Activated CD4-positive, CD25-positive, alpha-beta regulatory T cell treated with anti-CD3 and anti-CD28 coated beads, Interleukin-2, amount 50 U/mL, for 72 hours (primary cell): ENCODE measurements at places on chromosomes 2 and 18.

GRCh38 chr2:201734111-201734510 lies 35.7 kb upstream of the MPP4 start:
- DNase-seq = no peak

- DNase-seq = no peak
Measured at GRCh38 chr2:72414137-72414760, 266.6 kb upstream of the CYP26B1 start.

DNA sequence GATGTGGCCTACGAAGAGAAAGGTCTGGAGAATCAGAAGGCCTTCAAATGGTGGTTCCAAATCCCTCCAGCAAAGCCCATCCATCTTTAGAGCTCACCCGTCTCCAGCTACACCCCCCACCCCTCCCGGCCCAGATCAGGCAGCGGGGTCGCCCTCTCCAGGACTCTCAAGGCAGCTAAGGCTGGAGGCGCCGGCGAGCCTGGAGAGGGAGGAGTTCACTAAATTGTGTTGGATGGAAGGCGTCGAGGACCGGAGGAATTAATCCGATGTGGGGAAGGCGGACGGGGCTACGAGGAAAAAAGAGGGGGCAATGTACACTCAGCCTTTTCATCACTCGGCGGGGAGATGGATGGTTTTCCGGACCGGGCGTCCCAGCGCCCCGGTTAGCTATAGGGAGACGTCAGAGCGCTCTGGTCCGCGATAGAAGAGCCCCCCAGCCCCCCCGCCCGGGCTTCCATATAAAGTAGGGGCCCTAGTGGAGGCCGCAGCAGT lies at the start of gene GRP:
GRP (plus strand) TSS at position 487 of the 492 bp plus-strand sequence. CDS start 108 bp downstream, outside the sequence.
- no peak for DNase-seq

DNA sequence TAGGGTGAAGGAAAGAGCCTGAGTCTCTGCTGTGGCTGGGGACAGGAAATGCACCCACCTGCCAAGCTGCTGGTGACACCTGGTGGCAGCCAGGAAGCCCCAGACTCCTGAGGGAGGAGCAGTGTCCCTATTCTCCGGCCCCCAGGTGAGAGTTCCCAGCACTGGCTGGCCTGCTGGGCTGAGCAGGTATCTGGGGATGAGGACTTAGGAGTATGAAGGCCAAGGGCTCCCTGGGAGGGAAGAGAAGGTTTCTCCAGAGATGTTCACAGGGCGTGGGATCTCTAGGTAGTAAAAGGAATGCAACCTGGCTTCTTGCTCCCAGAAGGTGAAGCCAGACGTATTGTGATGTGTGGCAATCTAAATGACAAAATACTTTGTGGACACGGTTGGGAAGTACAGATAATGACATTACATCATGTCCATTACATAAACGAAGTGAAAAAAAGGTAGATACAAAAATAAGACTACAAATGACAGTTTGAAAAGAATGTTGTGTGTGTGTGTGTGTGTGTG lies 75.8 kb upstream of the SLC1A4 start:
- DNase-seq = no peak

- DNase-seq = no peak
Measured at GRCh38 chr2:17915099-17915498, 36.6 kb downstream of the KCNS3 start.

- no peak for DNase-seq
Measured at GRCh38 chr18:58578835-58579560, 49.9 kb downstream of the ALPK2 start.

DNA sequence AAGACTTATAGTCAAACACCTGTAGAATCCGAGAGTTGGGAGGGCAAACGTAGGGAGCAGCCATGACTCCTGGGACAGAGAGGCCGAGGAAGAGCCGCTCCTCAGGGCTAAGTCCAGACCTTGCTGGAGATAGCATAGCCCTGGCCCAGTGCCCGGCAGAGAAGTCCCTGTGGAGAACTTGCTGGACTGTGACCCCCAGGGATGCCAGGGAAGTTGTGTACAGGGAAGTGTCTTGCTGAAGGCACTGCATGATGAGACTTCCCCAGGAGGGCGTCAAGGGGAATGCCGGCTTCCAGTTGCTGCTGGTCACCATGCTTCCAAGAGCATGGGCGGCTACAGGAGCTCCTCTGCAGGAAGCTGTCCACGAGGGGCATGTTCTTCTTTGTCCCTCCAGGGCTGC lies 8.6 kb upstream of the CNDP1 start:
- DNase-seq = no peak

DNA sequence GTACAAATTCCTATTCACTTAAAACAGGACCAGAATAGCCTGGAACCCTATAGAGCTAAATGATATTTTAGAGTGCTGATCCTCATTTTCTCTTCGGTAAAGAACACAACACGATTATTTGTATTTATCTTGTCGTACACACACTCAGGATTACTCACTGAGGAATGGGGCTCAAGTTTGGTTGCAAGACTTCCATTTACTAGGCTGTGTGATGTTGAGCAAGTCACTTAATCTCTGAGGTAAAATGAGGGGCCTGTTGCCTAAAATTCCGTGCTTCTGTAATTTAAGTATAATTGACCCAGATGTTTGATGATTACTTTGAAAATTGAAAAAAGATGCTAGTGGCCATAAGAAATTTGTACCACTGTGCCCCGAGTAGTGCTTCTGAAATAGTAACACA lies 42.6 kb upstream of the MAP4K3 start:
- no peak for DNase-seq

DNA sequence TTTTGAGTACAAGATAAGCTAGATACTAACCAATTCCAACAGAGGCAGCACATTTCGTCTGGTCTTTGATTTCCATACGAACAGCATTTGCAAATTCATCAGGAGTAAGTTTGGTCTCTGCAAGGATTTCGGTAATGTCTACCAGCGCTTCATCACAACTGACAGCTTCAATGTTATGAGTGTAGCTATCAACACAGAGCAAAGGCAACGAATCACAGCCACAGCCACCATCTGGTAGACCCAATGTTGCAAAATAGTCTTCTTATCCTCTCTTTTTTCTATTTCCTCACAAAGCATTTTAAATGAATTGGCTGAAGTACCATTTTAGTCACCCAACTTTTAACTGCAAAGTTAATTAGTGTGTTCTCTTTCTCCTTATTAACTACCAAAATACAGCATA lies 68.3 kb downstream of the REV1 start:
- no peak for DNase-seq

DNA sequence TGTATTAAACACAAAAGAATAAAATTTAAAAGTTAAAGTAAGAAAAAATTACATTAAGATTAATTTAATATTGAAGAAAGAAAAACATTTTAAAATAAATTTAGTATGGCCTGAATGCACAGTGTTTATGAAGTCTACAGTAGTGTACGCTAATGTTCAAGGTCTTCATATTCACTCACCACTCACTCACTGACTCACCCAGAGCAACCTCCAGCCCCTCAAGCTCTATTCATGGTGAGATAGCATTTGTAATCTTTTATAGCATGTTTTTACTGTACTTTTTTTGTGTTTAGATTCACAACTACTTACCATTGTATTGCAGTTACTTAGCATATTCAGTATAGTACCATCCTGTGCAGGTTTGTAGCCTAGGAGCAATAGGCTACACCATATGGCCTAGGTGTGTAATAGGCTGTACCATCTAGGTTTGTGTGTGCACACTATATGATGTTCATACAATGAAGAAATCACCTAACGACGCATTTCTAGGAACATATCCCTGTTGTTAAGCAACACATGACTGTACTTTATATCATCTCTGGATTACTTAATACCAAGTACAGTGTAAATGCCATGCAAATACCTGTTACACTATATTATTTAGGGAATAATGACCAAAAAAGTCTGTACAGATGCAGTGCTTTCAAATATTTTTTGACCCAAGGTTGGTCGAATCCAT lies 144.0 kb upstream of the IL1R2 start:
- DNase-seq = no peak

DNA sequence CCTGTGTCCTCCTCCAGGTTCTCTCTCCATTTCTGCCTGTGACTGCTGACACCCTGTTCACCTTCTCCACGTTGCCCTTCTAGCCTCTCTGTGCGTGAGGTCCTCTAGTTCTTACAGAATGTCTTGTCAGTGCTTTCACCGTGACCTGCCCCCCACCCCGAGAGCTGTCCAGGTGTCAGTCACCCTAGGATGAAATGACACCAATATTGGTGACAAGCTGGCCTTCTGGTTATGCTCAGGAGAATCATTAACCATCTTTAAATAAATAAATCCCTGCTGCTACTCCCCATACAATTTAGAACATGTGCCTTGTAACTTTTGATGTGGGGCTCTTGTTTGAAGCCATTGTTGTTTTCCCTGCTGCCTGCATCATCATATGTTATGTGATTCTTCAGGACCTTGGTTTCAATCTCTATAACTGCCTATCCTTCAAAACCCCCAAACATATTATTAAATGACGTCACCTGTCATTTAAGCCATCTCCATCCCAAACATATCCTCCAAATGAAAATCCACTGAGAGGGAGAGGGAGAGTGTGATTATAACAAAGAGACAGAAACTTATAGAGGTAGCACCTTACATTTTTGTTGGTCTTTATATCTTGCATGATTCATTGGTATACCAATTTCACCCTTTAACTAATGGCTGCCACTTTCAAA lies 496.3 kb downstream of the PARD3B start:
- no peak for DNase-seq

GRCh38 chr2:215136669-215137328 lies 1.6 kb downstream of the ABCA12 start:
- no peak for DNase-seq

GRCh38 chr2:148974095-148974494 lies 64.4 kb upstream of the LYPD6B start:
- DNase-seq = no peak

- DNase-seq = no peak
Measured at GRCh38 chr2:152390837-152391236, 55.9 kb downstream of the FMNL2 start.

GRCh38 chr2:33484042-33484621 lies 7.7 kb downstream of the RASGRP3 start:
- DNase-seq = no peak

DNA sequence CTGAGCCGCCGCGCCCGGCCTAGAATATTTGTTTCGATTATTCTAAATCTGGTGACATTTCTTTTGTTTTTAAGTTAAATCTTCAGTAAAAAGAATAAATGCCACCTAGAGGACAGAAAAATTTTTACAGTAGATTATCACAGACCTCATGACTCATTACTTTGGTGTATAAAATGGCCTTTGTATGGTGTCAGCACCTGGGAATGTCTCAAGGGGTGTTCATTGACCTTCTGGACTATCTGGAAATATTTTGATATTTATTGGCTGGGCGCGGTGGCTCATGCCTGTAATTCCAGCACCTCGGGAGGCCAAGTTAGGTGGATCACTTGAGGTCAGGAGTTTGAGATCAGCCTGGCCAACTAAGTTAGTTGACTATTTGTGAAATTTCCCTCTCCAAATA lies 30.3 kb upstream of the SLC30A6 start:
- DNase-seq = no peak

- no peak for DNase-seq
Measured at GRCh38 chr2:68371581-68371980, 6.5 kb downstream of the PLEK start.

DNA sequence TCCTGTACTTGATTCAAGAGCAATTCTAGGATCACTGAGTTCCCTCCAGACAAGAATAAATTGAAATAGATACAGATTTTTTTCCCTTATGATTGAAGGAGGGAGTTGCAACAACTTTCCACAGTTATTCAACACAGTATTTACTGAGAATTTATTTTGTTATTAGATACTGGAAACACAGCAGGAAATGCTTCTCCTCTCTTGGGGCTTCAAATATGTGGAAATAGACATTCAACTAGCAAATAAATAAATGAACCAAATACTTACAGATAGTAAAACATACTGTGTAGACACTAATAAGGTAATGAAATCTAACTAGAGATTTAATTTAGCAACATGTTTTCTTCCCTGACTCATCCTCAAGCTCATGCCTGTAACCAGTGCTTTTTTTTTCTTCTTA lies 169.2 kb downstream of the LNPK start:
- DNase-seq = no peak

DNA sequence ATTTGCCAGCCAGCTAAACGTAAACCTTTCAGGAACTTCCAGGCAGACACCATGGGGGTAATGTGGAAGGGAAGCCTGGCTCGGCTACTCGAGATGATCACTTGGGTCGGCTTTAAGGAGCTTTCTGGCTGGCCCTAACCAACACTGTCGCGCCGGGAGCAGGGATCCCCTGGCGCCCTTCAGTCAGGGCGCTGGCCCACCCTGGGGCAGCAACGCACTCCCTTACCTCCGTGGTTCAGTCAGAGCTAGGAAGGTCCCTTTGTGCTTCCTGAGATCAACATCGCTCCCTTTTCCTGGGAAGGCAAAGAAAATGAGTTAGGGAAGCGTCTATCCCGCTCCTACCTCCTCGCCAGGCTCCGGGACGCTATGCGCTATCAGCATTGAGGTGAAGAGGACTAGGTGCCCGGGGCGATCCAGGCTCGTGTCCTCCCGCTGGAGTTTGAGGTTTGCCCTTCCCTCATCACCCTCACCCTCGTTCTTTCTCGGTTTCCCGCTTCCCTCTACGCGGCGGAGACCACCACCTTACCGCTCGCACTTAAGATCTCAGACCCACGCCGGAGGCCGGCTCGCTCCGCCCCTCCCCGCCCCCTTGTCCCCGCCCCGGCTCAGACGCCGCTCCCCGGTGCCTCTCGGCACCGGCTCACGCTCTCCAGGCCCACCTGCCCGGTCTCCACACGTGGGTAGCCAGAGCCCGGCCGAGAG lies 449 bp upstream of the ATRAID start:
- no peak for DNase-seq

DNA sequence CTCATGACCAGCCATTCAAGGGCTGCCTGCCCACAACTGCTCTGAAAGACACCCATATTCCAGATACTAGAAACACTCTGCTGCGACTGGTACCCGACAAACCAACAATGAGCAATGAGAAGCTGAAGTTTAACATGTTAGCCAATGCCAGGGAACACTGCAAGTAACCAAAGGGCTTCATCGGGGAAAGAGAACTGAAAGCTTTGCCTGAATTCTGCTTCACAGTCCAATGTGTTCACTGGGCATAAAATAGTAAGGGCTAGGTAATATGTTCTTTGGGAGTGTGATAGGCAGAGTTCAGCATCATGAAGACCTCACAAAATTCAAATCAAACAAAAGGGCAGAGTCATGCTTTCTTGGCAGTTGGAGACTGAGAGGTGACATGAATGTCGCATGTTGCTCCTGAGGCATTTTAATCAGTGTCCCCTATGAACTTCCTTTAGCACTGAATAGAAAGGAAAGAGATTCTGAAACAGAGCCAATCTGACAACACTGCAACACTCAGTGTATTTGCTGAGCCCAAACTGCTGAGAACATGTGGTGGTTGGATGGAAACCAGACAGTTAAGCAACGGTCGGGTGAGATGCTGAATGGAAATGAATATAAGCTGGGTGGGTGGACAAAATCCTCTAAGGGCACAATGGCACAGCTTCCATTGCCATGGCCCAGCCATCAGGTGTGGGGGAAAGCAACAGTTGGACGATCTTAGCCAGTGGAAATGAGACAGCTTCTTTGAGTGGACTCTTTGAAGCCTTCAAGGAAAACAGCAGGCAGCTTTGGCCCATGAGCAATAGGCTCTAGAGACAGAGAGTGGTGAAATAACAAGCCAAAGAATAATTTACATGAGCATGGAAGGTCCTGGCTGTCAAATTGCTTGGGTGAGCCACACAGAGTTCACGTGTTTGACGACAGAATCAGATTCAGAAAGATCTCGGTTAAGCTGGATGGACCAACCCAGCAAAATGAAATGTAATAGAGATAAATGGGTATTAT lies 277.5 kb downstream of the AFF3 start:
- DNase-seq = no peak
